GM04504 (cell line): ENCODE measurements at places on chromosomes 6 and 20.

DNA sequence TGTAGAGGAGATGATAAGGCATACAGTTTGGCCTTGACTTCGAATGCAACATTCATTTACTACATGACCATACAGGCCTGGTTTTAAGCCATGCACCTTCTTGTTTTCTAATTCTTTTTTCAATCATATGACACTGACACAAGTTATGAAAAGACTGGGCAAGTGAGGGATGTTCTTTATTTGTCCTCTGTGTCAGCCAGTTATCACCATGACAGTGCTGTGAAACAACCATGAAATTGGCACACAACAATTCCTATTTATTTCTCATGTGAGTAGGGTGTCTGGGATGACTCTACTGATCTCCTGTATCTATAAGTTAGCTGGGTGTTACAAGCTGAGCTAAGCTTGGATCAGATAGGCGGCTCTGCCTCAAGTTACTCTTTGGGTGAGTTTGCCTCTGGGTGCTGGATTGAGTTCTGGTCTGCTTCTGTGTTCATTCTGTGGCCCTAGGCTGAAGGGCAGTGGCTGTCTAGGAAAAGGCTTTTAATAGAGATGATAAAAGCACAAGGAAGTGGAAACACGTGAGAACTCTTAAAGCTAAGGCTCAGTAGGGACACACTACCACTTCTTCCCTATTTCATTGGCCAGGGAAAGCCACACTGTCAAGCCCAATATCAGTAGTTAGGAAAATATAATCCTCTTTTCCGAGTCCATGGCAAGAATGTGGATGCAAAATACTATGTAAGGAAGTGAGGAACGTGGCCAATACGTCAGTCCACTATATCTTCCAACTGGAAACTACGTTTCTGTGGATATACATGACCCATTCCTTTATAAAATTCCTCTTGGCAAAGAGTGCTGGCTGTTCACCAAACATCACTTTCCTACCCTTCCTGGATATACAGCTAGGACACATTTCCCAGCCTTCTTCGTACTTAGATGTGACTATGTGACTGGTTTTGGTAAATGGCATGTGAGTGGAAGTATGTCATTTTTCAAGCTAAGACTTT, 126.2 kb upstream of the RNF24 start:
- DNase-seq, result no peak

DNA sequence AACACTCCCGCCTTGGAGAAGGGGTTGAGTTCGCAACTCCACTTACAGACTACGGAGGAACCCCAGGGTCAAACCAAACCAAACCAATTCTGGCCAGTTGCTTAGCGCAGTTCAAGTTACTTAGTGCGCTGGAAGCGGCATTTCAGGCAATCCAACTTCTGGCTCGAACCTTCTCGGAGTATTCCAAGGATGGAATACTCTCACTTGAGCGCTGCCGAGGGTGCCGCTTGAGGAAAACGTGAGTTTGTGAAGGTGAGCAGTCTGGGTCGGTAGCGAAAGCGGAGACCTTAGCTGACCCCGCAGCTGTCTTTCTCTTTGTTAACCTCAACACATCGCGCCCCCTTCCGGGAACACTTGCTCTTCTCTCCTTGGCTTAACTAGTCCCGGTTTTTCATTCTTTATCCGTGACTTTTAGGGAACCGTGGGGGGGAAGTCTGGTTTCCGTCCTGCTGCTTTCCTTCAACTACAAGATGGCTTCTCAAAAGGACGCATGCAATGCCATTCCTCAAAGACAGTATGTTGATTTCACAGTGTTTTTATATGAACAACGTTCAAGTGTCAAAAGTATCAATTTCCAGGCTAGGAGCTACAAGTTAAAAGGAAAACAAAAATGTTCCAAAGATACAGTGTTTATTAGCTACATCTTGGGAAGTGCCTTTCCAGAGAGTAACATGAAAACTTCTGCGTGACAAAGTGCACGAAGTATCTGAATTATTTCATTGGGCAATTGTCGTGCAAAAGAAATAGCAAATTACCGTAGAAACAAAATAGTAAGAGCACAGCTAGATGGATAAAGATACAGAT, 741 bp upstream of the PNISR start:
- DNase-seq, result peak; percentile 80

DNA sequence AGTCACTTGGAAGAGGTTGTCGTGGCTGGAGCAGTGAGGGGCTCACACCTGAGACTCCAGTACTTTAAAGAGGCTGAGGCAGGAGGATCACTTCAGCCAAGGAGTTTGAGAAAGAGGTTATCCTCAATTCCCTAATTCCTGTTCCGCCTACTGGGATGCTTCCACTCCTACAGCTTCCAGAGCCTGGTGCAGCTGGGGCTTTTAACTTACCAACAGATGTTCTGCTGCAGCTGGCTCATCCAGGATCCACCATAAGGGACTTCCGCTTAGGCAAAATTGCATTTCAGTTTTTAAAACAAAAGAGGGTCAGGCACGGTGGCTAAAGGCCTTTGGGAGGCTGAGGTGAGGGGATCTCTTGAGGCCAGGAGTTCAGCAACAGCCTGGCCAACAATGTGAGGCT, 59.1 kb upstream of the CDYL start:
- no peak for DNase-seq

- DNase-seq, result no peak
Measured at GRCh38 chr6:151284012-151284411, 44.2 kb downstream of the AKAP12 start.

DNA sequence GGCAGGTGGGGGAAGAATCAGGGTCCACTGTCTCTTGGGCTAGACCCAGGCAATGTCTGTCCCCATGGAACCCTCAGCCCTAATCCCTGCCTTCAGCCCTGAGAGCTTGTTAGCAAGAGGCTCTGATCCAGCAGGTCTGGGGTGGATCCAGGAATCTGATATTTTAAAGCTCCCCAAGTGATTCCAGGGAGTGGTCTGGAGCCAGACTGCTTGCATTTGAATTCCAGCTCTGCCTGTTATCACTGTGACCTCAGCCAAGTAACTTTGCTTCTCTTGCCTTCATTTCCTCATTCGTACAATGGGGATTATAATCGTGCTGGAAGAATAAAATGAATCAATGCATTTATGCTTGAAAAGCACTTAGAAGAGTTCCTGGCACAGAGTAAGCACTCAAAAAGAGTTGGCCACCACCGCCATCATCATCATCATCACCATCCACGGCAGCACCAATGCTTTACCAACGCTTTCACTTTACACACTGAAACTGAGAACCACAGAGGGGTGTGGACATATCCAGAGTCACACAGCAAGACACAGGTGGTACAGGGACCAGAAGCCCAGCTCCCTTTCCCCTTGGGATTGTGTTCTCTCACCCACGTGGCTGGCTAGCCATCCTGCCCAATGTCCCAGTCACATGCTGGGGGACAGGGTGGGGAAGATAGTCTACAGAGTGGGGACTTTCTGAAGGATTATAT, 75.7 kb upstream of the RALY start:
- no peak for DNase-seq

GRCh38 chr6:35596448-35597442, 84.0 kb upstream of the TULP1 start:
- peak; percentile 60 for DNase-seq

GRCh38 chr6:20688710-20689500, 154.6 kb downstream of the CDKAL1 start:
- DNase-seq, result no peak

DNA sequence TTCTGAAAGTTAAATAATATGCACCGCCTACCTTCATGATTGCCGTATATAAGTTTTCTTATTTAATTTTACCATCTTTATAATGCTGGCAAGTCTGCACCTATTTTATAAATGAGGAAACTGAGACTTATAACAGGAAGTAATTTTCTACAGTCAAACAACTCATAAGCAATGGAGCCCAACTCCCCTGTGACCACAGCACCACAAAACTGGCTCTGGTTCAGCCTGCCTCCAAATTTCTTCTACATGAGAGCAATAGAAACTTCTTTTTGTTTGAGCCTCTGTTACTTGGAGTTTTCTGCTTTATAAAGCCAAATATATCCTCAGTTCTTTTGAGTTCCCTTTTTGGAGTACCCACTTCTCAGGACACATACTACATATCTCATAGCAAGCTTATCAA, 131.1 kb upstream of the HSF2 start:
- no peak for DNase-seq
